ENCODE measurements at places on chromosomes 1 and 21. TPM values are rescaled to one million over a fixed set of nuclear protein-coding genes. Genes with fewer than 3 reads are reported as not detected.

Gene PBXIP1
- 7.0 TPM for polyA plus RNA-seq

Gene AMY1B
- not detected for polyA plus RNA-seq

Gene YBEY
- polyA plus RNA-seq, result 34.0 TPM

Gene KRTAP21-1
- not detected for polyA plus RNA-seq

Gene CCDC17
- polyA plus RNA-seq, result 0.90 TPM

Gene LCE1A
- polyA plus RNA-seq, result not detected

DNA sequence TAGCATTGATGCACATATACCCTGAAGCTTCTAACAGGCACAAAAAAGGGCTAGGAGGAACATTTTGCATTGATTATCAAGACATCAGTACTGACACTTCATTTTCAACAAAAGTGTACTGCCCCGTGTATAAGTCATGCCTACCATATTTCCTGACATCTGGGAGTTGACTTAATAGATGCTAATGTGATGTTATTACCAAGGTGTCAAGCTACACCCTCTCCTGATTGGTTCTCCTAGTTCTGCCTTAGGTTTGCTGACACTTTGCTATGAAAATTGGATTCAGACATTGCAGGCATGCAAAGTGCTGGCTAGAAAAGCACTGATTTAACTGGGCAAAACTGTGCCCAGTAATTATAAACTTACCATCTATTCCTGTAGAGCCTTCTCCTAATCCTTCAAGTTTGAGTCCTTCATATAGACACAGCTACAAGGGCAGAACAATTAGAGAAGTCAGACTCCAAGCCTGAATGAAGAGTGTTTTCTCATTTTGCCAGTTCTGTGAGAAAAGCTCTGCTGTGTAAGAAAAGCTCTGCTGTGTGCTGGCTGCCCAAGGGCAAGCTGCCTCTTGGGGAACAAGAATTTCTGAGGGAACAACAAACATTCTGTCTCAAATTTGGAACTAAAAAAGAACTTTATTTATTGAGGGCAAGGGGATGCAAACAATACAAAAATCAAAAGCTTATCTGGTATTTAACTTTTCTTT lies 11.2 kb downstream of the S100A10 start:
- no peak for DNase-seq

DNA sequence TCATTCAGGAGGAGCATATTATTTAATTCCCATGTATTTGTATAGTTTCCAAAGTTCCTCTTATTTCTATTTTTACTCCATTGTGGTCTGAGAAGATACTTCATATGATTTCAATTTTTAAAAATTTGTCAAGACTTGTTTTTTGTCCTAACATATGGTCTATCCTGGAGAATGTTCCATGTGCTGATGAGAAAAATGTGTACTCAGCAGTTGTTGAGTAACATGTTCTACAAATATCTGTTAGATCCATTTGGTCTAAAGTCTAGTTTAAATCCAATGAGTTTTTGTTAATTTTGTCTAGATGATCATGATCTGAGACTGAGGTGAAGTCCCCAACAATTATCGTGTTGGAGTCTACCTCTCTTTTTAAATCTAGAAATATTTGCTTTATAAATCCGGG lies 14.5 kb downstream of the PSMG1 start:
- DNase-seq, result no peak

GRCh38 chr1:233668725-233669294 lies 54.9 kb downstream of the KCNK1 start:
- DNase-seq, result no peak

DNA sequence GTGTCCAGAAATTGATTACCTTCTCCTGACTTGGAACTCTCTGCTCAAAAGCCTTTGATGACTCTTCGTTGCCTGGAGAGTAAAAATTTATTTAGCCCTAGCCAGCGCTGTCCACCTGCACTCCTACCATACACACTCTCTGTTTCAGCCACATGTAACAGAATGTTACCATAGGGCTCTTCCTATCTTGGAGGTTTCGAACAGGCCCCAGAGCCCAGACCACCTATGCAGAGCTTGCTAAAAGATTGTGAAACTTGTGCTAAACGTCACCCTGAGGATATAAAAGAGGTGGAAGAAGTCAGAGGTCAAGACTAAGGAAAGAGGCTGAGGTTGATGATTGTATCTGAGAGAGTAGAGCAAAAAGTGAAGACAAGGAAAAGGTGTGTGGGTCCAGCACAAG lies 237.0 kb upstream of the HOOK1 start:
- no peak for DNase-seq

DNA sequence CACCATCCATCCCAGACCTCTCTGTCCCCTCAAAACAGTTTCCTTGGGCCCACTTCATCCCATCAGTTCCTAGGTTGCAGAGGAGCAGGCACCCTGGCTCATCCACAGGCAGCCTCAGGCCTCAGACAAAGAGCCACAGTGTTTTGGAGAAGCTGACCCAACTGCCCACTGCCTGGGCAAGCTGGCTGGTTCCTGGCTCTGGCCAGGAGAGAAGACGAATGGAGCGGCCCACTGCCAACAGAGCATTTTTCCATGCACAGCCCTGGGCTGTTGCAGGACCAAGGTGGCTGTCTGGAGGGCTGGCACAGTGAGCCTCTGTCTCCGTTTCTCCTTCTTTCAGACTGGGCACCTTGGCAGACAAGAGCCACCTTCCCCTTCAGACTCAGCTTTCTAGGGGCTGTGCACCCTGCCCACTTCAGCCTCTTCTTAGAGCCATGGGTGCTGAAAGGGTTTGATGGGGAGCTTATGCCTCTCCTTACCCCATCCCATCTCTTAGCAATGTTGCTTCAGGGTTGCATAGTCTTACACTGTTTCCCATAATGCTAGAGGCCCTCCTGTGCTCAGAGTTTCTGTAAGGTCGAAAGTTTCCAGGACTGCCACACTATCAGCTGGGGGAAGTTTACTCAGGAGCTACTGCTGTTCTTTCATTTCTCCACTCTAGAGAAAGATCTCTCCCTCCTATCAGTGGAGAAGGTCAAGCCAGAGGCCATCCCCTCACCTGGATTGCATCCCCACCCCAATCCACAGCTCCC lies 973 bp downstream of the FMOD start:
- no peak for DNase-seq

- no peak for DNase-seq
Measured at GRCh38 chr1:13617773-13618172, 34.1 kb downstream of the PDPN start.

DNA sequence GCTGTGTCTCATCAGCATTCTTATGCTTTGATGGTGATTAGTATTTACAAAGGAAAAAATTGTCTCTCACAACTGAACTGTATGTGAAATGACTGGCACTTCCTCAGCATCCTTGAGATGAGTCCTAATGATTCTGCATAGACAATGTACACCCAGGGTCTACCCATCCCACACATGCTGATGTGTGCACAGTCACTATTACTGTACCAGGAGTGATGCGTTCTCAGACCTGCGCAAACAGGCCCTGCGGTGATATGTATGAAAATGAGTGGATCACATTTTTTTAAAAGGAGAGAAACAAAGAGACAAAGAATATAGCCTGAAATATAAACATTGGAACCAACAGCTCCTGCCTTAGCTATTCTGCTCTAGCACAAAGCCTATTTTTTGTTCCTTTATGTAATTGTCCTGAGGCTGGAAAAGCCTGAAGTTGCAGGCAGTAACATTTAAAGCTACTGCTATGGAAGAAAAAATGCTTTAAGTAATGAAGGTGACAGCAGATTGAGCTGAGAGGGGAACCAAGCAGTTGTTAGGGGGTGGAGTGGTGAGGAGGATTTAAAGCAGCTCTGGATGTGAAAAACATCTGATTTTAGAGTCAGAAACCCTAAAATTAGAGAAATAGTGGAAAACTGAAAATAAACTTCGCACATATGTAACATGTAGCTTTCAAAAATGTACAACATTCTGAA lies 5.5 kb downstream of the RCAN1 start:
- DNase-seq, result no peak

DNA sequence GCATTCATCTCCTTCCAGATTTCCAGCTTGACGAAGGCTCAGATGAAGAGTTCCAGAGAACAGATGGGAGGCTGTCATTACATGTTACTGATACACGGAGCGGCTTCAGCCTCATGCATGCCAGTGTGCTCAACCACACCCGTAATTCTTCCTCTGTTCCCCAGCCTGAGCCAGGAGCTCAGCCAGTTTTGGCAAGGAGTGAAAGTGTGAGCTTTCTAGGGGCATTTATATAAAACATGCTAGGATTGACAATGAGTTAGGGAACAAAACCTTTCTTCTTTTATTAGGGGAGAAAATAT lies 290.4 kb upstream of the PLXNA2 start:
- no peak for DNase-seq

GRCh38 chr1:53971718-53972117 lies 25.6 kb downstream of the LRRC42 start:
- DNase-seq, result no peak

DNA sequence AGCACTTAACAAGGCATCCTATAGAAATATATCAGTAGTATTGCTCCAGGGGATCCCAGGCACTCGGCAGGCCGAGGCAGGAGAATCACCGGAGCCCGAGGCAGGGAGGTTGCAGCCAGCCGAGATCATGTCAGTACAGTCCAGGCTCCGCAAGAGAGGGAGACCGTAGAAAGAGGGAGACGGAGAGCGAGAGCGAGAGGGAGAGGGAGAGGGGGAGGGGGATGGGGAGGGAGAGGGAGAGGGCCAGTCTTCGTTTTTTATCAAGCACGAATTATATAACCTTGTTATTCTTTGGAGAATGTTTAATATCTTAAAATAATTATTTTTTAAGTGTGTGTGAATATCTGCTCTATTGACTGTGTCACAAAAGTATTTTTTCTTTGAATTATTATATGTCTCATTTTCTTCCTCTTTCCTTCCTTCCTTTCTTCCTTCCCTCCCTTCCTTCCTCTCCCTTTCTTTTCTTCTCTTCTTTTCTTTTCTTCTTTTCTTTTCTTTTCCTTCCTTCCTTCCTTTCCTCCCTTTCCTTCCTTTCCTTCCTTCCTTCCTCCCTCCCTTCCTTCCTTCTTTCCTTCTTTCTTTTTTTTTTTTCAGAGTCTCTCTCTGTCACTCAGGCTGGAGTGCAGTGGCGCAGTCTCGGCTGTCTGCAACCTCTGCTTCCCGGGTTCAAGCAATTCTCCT lies 233.7 kb downstream of the SRGAP2C start:
- DNase-seq, result peak; percentile 58

DNA sequence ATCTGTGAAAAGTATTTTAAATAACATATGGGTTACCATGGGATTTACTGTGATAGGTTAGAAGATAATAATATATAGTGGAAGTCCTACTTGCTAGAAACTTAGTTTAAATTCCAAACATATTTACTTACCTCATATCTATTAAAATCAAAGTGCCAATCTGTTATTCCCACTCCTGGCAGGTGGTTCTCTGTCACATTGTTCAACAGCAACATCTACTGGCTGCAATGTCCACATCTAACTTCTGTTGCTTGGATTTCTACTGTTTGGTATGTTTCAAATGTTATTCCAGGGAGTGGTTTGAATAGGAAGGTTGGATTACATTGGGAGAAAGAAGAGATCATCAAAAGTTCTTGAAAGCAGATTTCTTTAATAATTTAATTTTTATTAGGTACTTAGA lies 122.5 kb upstream of the NCAM2 start:
- DNase-seq, result peak; percentile 11

GRCh38 chr1:156128654-156129597 lies 14.4 kb downstream of the LMNA start:
- no peak for DNase-seq

- no peak for DNase-seq
Measured at GRCh38 chr1:15051882-15052528, 101.5 kb upstream of the TMEM51 start.

DNA sequence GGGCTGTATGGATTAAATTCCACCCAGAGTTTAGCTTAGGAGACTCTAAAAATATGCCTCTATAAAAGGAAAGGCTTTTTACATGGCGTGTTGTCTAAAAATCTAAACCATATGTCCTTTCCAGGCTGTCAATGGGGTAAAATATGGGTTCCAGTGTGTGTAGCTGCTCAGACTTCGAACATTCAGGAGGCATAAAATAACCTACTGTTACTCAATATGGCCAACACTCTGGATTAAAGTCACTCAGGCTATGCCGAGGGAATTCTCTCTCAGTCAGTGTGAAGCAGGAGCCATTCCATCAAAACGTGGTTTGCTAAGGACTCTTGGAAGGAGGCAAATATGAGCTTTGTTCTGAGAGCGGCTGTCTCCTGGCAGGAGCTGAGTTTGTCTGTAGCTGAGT lies 135.3 kb downstream of the RUNX1 start:
- no peak for DNase-seq

DNA sequence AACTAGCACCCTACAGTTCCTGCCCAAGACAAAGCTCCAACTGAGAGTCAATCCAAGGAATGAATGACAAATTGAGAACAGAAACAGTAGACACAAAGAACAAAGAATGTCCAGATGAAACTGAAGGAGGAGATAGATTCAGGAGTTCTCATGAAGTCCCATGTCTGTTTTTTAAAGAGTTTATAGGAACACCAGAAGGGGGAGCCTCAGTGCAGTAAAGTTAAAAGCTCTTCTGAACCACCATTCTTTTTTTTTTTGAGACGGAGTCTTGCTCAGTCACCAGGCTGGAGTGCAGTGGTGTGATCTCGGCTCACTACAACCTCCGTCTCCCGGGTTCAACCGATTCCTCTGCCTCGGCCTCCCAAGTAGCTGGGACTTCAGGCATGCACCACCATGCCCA lies 323.6 kb downstream of the MRPL39 start:
- DNase-seq, result peak; percentile 84

- no peak for DNase-seq
Measured at GRCh38 chr1:170073893-170074249, 624 bp downstream of the KIFAP3 start.

GRCh38 chr21:36852293-36852692 lies 114.2 kb downstream of the HLCS start:
- peak; percentile 15 for DNase-seq

DNA sequence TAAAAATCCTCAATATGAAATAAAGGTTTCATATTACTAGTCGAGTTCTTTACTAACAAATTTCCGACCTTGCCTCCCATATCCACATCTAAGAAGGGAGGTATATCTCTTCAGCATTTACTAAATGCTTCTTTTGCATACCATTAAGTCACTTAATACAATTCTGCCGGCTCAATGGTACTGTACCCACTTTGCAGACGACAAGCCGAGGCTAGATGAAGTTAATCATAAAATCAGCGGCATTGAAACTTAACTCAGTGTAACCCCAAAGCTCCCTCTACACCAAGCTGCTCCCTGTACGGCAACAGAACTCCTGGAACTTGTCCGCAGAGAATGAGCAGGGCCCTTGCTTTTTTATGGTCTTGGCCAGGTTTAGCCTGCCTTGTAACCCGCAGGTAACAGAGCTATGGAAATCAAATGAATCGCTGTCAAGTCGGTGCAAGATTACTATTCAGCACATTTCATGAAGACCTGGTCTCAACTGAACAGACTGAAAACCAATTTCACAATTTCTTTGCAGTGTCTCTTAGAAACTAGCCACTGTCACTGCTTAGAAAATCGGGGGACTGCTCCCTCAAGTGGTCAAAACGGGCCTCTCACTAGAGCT lies 738 bp downstream of the INTS7 start:
- DNase-seq, result no peak
